Foreskin keratinocyte (primary cell): ENCODE measurements at places on chromosomes 13 and 19.

DNA sequence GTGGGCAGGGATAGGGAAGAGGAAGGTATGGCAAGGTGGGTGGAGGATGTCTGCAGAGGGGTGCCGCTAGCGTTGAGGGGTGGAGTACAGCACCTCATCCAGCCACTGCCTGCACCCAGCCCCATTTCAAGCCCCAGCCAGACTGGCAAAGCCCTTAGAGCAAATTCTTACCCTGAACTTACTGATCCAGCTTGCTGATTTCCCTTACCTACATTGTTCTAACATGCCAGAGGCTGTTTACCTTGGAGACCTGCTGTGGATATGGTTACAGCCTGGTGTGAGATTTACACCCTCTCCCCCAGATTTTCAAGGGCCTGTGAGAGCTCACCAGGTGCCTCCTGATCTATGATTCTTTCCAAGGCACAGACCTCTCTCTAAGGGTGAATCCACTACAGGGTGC is 86.0 kb downstream of the ZNF726 start:
- peak; percentile 21 for DNase-seq

- no peak for DNase-seq
Observed at GRCh38 chr13:66014771-66015170, 1215.4 kb downstream of the PCDH9 start.

DNA sequence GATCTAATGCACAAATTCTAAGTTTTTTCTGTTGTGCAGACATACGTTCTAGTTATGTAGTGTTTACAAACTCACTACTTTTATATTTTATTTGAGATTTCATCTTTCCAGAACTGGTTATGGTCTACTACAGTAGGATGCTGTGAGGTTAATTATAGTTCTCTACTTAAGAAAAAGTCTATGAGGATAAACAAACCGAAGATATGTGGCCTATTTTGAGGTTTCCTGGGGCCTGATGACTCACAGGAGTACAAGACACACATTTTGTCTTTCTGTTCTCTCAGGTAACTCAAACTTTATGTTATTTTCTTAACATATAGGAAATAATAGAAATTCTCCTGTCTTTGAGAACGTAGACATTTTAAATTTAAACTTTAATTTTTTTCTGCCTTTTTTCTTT is 45.1 kb downstream of the PCDH20 start:
- DNase-seq: no peak

- DNase-seq: no peak
Observed at GRCh38 chr19:7744199-7744786, 3.0 kb downstream of the CD209 start.

DNA sequence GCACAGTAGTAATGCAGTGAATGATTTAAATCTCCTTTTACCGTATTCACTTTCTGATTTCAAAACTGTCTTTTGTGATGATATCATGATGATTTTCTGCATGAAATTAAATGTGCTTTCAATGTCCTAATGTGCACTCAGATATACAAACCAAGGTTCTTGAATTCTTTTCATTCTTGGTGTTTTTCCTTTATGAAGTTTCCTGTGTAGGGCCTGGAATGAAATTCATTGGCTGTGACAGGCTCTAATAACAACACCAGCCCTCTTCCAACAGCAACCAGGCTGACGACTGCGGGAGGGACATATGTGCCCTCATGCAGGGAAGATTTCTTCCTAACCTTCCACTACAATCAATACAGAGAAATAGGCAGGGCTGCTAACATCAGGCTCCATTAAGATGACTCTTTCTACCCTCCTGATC is 1052.0 kb downstream of the DIAPH3 start:
- DNase-seq: no peak

DNA sequence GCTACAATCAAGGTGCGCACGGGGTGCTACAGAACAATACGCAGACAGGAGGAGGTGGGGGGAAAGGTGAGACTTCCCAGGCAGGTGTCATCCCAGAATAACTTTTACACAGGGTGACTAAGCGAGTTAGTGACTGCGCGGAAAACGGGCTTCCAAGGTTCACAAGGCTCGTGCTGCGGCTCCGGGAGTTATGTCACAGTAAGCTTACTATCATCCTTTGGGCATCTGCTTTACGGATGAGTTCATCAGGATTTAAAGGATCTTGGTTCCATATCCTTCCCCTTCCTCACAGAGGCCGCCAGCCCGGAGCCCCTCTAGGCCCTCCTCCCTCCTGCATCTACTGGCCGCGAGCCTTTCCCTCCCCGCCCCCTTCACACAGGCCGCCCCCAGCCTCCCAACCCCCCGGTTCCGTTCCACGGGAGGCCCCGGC is 474 bp upstream of the IFT88 start:
- DNase-seq: peak; percentile 81

DNA sequence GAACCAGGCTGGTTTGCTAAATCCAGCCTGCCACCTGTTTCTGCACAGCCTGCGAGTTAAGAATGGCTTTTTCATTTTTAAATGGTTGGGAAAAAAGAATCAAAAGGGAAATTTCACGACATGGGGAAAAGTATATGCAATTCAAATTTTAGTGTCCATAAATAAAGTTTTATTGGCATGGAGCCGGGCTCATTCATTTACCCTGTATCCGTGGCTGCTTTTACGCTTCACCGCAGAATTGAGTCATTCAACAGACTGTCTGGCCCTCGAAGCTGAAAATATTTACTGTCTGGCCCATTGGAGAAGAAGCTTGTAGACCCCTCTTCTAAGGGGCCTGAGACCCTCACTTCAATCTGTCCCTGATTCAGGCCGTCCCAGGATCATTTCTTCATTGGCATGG is 26.1 kb downstream of the IER2 start:
- DNase-seq: no peak

- DNase-seq: no peak
Observed at GRCh38 chr13:94914895-94915294, 202.6 kb upstream of the SOX21 start.

GRCh38 chr13:41459432-41460073 is 2.2 kb downstream of the RGCC start:
- no peak for DNase-seq

- DNase-seq: no peak
Observed at GRCh38 chr13:18951412-18951811, 230.2 kb downstream of the TUBA3C start.

DNA sequence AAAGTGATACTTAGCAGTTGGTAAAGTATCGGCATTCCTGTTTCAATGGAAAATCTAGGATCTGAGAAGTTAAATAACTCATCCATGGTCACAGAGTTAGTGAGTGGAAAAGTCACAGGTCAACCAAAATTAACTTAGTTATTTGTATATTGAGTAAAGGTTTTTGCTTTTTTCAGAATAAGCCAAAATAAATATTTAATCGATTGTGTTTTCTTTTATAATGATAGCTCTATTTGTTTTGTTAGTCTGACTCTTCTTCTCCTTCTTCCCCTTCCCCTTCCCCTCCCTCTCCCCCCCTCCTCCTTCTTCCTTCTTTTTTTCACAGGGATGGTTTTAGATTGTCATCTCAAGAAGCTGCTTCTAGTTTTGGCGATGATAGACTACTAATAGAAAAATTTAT is 173.5 kb downstream of the PCCA start:
- DNase-seq: no peak

DNA sequence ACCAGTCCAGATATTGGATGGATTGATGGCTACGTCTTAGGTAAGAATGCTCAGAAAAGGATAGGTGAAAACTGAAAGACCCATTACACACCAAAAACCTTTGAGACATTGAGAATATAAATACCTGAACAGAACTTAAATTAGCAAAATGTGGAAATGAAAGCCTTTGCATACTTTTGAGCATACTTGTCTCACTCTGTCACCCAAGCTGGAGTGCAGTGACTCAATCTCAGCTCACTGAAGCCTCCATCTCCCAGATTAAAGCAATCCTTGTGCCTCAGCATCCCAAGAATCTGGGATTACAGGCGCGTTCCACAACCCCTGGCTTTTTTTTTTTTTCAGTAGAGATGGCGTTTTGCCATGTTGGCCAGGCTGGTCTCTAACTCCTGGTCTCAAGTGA is 695.3 kb downstream of the DACH1 start:
- DNase-seq: no peak

DNA sequence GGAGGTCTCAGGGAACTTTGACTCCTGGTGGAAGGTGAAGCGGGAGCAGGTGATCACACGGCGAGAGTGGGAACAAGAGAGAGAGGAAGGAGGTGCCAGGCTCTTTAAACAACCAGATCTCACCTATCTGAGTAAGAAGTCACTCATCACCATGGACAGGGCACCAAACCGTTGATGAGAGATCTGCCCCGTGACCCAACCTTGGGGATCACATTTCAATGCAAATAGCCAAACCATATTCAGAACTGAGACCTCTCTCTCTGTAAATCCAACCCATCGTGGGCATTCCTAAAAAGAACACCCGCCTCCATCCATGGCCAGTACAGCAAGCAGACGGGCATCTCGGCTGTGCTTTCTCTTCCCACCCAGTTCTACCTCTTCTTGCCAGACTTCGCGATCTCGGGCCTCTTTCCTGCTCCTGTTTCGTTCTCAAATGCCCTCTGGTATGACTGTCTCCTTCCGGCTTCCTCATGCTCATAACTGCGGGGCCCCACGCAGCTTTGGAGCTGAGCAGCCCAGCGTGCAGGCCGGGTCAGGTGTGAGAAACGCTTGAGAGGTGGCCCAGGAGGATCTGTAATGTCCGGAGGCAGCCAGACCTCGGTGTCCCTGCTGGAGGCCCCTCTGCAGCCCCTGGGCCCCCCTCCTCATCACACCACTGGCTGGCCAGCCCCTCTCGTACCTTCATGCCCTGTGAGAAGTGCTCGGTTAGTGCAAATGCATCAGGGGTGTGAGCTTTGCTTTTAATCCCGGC is 97.0 kb upstream of the GPR183 start:
- DNase-seq: no peak

- no peak for DNase-seq
Observed at GRCh38 chr19:10295305-10295846, 5.6 kb downstream of the ICAM5 start.

- DNase-seq: peak; percentile 86
Observed at GRCh38 chr19:47255879-47256692, at the start of gene CCDC9. CCDC9 (plus strand) TSS chr19:47256525; CDS start chr19:47258401, 1,876 bp downstream.

GRCh38 chr13:74325106-74325505 is 190.9 kb upstream of the KLF12 start:
- peak; percentile 9 for DNase-seq

DNA sequence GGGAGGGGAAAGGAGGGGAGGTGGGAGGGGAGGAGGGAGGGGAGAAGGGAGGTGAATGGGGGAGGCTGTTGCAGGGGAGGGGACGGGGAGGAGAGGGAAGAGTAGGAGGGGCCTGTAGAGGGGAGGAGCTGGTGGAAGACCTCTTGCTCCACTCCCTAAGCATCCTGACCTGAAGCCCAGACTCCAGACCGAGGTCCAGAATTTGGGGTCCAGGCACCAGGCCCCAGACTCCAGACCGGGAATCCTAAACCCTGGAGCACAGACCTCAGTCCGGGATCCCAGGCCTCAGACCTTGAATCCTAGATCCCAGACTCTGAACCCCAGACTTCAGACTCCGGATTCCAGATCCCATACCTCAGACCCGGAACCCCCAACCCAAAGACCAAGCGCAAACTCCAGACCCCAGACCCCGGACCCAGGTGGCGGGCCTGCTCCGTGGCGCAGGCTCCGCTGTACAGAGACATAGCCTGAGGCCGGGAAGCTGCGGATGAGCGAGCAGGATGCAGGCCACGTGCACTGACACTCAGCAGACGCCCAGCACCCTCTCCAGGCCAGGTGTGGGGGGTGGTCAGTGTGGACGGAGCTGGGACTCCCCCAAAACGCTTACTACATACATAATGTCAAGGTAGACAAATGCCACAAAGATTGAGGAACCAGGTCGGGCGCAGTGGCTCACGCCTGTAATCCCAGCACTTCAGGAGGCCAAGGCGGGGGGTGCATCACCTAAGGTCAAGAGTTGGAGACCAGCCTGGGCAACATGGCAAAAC is 710 bp upstream of the BTBD2 start:
- peak; percentile 44 for DNase-seq

DNA sequence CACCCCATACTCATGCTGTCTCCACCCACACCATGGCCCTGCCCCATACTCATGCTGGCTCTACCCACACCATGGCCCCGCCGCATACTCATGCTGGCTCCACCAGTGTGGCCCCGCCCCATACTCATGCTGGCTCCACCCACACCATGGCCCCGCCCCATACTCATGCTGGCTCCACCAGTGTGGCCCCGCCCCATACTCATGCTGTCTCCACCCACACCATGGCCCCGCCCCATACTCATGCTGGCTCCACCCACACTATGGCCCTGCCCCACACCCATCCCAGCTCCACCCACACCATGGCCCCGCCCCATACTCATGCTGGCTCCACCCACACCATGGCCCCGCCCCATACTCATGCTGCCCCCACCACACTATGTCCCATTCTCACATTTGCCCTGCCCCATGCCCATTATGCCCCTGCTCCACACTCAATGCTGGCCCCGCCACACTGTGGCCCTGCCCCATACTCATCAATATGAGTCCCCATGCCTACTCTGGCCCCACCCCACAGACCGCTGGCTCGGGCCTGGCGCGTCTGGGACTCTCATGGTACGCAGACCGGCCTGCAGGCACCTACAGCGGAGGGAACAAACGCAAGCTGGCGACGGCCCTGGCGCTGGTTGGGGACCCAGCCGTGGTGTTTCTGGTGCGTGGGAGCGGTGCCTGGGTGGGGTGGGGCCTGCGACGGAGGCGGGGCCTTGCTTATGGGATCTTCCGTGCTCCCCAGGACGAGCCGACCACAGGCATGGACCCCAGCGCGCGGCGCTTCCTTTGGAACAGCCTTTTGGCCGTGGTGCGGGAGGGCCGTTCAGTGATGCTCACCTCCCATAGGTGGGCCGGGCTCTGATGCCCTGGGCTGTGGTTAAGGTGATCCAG is 3.7 kb upstream of the ARHGAP45 start:
- DNase-seq: no peak

DNA sequence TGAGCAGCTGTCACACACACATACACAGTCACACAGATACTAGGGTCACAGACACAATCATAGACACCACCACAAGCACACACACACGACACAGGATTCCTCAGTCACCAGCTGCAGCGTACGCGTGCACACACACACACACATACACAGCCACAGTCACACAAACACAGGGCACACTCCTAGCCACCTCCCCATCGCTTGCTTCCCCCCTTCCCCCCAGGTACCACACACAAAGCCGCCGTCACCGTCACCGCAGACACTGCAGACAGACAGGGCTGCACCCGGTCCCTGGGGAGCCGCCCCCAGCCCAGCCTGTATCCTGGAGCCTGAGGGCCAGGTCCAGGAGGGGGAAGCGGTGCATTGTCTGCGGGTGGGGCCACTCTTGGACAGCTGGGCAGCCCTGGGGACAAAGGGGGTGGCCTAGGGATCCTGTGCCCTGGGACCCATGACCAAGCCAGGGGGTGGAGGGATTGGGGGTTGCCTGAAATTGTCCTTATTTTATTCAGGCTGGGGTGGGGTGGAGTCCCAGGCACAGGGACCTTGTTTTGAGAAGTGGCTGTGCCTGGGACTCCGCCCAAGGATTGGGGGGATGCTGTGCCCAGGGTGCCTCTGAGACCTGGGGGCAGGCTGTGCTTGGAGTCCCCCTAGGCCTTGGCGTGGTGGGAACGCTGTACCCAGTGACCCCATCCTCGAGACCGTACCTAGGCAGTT is 957 bp downstream of the NUMBL start:
- DNase-seq: no peak

- DNase-seq: no peak
Observed at GRCh38 chr13:95150555-95150954, 150.7 kb downstream of the ABCC4 start.

- DNase-seq: no peak
Observed at GRCh38 chr19:3285647-3286176, 61.3 kb downstream of the CELF5 start.
